ENCODE measurements at places on chromosomes 16 and 17.

GRCh38 chr17:6374761-6375312 is 60.1 kb downstream of the AIPL1 start:
- DNase-seq, result no peak

- DNase-seq, result no peak
Measured at GRCh38 chr16:66979011-66979717, 9.2 kb upstream of the CES4A start.

- DNase-seq, result no peak
Measured at GRCh38 chr16:79950932-79951719, 350.6 kb upstream of the MAF start.

GRCh38 chr17:65936013-65936412 is 255.9 kb downstream of the CEP112 start:
- DNase-seq, result no peak

DNA sequence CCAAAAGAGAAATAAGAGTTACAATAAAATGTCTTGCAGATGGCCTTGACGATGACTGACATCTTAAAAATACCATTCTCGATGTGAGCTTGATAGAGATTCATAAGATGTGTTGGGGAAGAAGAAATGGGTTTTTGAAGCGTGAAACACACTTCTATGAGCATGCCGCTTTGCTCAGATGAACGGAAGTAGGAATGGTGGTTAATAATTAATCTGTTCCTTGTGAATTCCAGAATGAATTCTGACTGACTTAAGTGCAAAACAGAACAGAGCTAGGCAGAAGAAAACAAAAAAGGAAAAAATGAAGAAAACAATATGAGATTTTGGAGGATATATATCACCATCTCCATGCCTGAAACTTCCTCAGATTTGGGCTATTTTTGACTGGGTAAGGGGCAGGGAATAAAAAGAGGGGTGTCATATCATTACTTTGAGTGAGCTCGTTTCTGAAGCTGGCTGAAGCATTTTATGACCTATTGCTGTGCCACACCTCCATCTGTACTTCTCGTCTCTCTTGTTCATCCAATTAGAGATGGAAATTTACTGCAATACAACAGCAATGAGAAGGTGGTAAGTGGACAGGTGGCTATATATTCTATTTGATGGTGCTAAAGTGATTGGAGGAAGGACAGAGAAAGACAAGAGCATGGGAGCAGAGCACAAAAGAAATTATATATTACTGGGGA is 1152.0 kb upstream of the CDH8 start:
- no peak for DNase-seq

DNA sequence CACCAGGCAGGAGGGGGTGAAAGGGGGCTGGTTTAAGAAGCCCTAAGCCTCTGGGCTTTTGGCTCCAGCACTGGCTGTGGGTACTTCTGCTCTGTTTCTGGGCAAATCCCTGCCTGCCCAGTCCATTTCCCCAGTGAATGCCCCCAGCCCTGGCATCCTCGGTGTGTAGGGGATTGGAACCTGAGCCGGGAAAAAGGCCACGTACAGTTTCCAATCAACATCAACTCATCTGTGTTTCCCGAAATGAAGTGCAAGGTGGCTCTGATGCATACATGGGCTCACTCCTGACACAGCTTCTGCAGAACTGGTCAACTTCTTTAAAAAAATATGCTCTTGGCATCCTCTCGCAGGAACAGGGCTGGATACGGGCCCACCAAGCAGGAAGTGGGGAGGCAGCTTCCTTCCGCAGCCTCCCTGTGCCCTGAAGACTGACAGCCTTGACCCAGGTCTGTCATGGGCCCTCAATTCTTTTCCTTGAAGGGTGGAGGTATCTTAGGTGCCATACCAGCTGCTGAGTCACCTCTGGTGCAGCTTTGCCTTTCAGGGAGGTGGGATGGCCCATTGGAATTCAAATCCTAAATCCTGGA is 73.3 kb downstream of the N4BP1 start:
- DNase-seq, result no peak

GRCh38 chr17:40224718-40225550 is 5.8 kb downstream of the WIPF2 start:
- no peak for DNase-seq

DNA sequence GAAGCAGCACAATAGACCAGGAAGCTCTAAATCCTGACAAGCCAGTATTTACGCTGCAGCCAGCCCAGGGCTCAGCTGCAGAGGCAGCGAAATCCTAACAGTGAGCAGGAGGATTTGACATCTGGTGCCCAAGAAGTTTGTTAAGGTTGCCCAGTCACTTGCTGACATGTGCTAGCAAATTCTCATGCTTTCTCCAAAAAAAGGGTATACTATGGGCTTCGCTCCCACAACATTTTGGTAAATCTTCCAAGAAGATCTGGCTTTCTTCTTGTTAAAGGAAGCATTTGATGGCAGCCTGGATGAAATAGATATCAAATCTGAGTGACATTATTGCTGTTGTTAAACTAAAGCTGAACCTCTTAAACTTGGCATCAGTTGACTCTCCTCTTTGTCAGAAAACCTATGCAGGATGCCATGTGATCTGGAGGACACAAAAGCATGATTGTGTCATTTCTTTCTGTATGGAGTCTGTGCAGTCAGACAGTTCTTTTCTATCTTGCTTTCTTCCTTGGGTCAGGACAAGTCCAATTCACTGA is 949.7 kb upstream of the RBFOX1 start:
- DNase-seq, result no peak

DNA sequence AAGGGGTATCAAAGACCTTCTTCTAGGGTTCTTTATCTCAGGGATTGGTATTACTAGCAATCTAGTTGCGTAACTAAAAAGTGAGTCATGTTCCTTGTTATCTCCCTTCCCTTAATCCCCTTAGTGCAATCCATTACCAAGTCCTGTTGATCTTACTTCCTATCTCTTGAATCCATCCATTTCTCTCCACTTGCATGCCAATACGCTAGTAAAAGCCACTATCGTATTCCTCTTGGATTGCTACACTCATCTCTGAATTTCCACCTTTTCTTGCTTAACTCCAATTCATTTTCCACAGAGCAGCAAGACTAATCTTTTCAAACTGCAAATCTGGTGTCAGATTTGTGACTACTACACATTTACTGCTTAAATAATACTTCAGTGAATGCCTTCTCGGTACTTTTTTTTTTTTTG is 1.8 kb upstream of the ADAT1 start:
- no peak for DNase-seq

DNA sequence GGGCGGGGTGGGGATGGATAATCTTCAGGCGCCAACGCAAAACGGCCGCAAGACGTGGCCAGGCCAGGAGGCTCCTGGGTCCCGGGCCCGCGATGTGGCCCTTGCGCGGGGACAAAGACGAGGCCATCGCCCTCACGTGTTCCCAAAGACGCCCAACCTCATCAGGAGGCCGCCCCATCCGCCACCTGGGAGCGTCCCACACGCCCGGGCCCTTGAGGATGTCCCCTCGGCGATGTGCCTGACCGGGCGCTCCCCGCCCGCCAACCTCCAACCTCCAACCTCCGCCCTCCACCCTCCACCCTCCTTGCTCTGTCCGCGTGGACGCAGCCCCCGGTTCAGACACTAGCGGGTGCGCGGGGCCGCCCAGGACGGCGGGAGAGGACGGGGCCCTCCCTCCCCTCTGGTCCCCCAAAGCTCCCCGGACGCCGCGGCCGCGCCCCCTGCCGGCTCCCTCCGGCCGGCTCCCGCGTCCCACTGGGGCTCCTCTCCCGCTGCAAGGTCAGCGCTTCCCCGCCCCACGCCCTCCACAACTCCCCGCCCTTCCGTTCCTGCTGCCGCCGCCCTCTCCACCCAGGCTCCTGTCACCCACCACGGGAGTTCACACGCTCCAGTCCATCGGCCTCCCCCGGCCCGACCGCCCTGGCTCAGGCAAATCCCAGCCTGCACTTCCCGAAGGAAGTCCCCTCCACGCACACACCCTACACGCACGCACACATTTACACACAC is 250.8 kb upstream of the RPL38 start:
- no peak for DNase-seq
